ENCODE measurements at places on chromosomes 7 and 10. TPM values are rescaled to one million over a fixed set of nuclear protein-coding genes. Genes with fewer than 3 reads are reported as not detected.

TEX36 gene
- polyA plus RNA-seq: not detected

SPDYE2B gene
- polyA plus RNA-seq: 0.90 TPM

CCDC172 gene
- polyA plus RNA-seq: not detected

TMEM139 gene
- 67.7 TPM for polyA plus RNA-seq

GATAD1 gene
- polyA plus RNA-seq: 29.5 TPM

ZNF804B gene
- 0.14 TPM for polyA plus RNA-seq

TBC1D12 gene
- 23.3 TPM for polyA plus RNA-seq

ZP3 gene
- polyA plus RNA-seq: 3.4 TPM

CCDC146 gene
- 30.9 TPM for polyA plus RNA-seq

BAIAP2L1 gene
- polyA plus RNA-seq: 10.9 TPM

GPR158 gene
- 0.29 TPM for polyA plus RNA-seq

TES gene
- polyA plus RNA-seq: 85.5 TPM

WNT2 gene
- 0.45 TPM for polyA plus RNA-seq

RNF32 gene
- 3.2 TPM for polyA plus RNA-seq

CALHM3 gene
- polyA plus RNA-seq: not detected

ADRB1 gene
- polyA plus RNA-seq: 0.09 TPM

TNS3 gene
- 93.9 TPM for polyA plus RNA-seq

PRRT4 gene
- 0.73 TPM for polyA plus RNA-seq

ADGRA1 gene
- polyA plus RNA-seq: 1.6 TPM

SOSTDC1 gene
- 43.8 TPM for polyA plus RNA-seq

CYP2E1 gene
- 2.3 TPM for polyA plus RNA-seq

GTF2I gene
- polyA plus RNA-seq: 451 TPM

RHOBTB1 gene
- polyA plus RNA-seq: 65.8 TPM

PHKG1 gene
- polyA plus RNA-seq: 0.73 TPM

TRPV6 gene
- polyA plus RNA-seq: 8.4 TPM

PTEN gene
- polyA plus RNA-seq: 62.3 TPM

NUDT1 gene
- 30.2 TPM for polyA plus RNA-seq

CADPS2 gene
- polyA plus RNA-seq: 65.8 TPM

CLDN4 gene
- polyA plus RNA-seq: 94.5 TPM

CALML3 gene
- not detected for polyA plus RNA-seq

CDK13 gene
- 71.9 TPM for polyA plus RNA-seq

KLF14 gene
- polyA plus RNA-seq: 0.82 TPM

DDIT4 gene
- 45.2 TPM for polyA plus RNA-seq

KCNMA1 gene
- 4.1 TPM for polyA plus RNA-seq

MYH16 gene
- polyA plus RNA-seq: not detected

EGR2 gene
- polyA plus RNA-seq: 0.83 TPM

MRPL32 gene
- polyA plus RNA-seq: 103 TPM
